Kidney glomerular epithelial cell (primary cell): ENCODE measurements at places on chromosomes 16 and 17.

DNA sequence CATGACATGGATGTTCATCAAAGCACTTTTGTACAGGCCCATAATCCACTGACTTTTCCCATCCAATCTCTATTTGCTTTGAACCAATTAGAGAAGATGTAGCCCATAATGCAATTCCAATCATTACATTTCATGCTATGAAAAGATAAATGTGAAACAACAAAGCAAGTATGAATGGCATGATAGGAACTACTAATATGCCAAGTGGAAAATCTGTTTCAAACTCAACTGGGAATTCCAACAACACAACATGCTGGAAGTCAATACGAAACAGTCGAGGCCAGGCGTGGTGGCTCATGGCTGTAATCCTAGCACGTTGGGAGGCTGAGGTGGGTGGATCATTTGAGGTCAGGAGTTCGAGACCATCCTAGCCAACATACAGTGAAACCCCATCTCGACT lies 39.6 kb upstream of the TMEM97 start:
- no peak for DNase-seq

- no peak for DNase-seq
Measured at GRCh38 chr17:63150490-63150889, 184.5 kb downstream of the TANC2 start.

- DNase-seq: no peak
Measured at GRCh38 chr17:31789707-31790505, 69.1 kb downstream of the COPRS start.

DNA sequence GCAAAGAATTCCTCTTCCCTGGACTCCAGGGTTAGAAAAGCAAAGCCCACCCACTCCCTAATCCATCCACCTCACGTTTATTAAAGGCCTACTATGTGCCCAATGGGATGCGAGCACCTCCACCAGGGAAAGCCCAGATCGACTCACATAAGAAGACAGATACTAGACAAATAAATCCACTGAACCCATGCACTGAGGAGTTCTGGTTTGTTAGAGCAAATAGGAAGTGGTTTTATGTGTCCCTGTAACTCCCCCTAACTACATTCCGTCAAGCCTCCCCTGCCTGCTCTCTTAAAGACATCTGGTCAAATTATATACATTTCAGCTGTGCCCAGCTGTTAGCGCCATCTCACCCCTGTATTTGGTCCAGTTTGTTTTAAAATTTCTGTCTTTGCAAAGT lies 218.5 kb upstream of the RPL38 start:
- no peak for DNase-seq

DNA sequence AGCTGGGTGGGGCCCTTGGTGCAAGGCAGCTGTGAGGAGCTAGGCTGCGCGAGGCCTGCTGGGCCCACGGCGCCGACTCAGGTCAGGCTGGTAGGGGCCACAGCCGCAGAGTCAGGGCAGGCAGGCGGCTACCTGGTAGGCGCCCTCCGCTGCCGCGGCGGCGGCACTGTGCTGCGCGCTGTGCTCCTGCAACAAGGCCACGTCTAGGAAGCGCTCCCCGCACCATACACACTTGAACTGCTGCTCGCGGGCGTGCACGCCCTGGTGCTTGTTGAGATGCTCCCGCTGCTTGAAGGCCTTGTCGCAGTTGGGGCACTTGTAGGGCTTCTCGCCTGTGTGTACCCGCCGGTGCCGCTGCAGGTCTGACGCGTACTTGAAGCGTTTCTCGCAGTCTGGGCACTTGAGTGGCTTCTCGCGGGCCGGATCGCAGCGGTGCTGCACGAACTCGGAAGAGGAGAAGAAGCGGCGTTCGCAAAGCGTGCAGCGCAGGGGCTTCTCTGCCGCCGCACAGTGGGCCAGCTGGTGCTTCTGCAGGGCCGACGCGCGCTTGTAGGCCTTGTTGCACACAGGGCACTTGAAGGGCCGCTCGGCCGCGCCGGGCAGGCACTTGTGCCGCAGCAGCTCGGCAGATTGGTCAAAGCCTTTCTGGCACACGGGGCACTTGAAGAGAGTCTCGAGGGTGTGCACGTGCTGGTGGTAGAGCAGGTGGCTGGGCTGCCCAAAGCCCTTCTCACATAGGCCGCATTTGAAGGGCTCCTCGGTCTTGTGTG lies 3.9 kb downstream of the ZNF319 start:
- DNase-seq: no peak

GRCh38 chr17:79955691-79956440 lies 79.8 kb downstream of the TBC1D16 start:
- DNase-seq: no peak

- DNase-seq: no peak
Measured at GRCh38 chr16:56273615-56274014, 82.3 kb downstream of the GNAO1 start.

GRCh38 chr16:709566-710499 lies 4.2 kb upstream of the FBXL16 start:
- DNase-seq: peak; percentile 37

DNA sequence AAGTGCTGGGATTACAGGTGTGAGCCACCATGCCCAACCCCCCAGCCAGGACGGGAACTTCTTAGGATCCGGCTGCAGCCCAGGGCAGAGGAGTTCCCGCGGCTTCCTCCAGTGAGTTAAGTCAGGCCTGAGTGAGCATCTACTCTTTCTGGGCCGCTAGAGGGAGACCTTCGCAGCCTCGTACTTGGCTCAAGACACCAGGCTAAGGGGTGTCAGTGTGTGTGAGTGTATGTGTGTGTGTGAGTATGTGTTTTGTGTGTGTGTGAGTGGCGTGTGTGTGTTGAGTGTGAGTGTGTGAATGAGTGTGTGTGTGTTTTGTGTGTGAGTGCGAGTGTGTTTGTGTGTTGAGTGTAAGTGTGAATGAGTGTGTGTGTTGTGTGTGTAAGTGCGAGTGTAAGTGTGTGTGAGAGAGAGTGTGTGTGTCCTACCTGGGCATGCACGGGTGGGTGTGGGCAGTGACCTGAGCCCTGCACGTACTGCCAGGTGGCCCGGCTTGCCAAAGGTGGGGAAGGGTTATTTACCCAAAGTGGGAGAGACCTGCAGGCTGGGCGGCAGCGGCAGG lies 58.5 kb downstream of the TMEM235 start:
- DNase-seq: peak; percentile 72

DNA sequence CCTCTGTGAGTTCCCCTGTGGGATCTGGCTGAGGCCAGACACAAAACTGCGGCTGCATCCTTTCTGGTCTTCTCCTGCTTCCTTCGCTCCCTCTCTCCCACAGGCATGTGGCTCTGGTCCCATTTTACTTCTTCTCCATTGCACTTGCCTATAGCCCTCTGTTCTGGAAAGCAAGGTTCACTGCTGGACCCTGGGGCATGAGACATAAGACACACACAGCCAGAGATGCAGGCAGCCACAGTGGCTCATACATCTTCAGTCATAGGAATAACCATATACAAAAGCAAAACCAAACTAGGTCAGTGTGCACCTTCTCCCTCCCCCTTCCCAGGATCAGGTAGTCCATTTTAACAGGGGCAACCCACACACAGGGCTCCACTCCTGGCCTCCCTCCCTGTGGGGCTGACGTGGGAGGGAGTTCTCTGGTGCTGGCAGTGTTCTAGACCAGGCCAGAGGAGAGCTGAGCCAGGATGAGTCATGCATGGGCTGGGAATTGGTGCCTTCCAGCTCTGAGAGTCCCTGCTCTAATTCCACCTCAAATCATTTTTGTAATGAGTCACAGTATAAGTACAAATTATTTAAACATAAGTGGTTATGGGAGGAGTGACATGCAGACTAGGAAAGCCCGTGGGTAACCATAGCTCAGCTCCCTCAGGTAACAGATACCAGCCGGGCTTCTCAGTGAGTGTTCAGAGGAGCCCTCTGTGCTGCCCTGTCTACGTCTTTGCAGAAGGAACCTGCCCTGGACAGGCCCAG lies 58.0 kb downstream of the ASIC2 start:
- DNase-seq: peak; percentile 90

- DNase-seq: no peak
Measured at GRCh38 chr17:7137171-7137943, 22.7 kb upstream of the ASGR2 start.

- DNase-seq: no peak
Measured at GRCh38 chr16:68387301-68387700, 61.0 kb downstream of the SMPD3 start.

- no peak for DNase-seq
Measured at GRCh38 chr17:42288803-42289610, 709 bp downstream of the STAT5A start.

DNA sequence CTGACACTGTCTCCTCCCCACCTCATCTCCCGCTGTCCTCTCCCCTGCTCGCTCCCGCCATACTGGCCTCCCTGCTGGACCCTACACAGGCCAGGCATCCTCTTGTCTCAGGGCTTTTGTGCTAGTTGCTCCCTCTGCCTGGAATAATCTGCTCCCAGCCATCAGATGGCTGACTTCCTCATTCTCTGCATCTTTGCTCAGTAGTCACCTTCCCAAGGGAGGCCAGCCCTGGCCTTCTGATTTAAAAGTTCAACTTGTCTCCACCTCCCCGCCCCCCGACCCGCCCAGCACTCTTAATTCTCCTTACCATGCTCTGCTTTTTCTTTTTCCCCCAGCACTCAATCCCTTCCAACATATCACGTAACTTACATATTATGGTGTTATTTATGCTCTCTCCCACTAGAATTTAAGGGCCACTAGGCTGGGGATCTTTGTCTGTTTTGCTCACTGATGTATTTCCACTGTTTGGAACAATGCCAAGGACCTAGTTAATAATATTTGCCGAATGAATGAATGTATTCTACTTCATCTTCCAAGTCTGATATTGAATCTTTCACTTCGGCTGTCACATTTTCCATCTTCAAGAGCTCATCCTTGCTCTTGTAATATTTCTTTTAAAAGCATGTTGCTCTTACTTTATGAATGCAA lies 178.3 kb downstream of the CDK5R1 start:
- no peak for DNase-seq
